ENCODE measurements at places on chromosomes 6 and 20.

GRCh38 chr6:31702405-31702818, 712 bp downstream of the ABHD16A start:
- no peak for DNase-seq

DNA sequence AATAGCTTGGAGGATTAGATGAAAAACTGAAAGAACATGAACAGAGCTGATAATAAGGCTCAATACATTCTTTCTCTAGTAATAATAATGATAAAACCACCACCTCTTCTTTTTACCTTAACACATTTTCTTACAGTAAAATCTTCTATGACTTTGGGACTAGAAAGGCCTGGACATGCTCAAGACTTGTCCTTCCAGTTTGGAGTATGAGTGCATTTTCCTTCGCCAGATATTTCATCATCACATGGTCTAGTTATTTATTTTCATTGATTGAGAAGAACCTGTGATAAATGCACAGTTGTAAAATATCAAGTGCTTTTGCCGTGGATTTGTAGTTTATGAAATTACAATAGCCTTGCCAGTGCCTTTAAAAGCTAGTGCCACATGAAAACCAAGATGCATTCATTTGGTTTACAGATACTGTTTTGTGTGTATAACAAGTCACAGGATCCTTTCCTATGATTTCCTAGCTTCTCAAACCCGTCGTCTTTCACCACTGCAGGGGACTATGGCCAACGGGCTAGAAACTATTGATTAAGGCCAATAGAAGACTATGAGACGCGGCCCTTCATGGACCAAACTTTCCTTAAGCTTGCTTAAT, 200.2 kb upstream of the ZNF217 start:
- no peak for DNase-seq

- DNase-seq, result no peak
Measured at GRCh38 chr6:34447386-34447785, 18.5 kb upstream of the PACSIN1 start.

DNA sequence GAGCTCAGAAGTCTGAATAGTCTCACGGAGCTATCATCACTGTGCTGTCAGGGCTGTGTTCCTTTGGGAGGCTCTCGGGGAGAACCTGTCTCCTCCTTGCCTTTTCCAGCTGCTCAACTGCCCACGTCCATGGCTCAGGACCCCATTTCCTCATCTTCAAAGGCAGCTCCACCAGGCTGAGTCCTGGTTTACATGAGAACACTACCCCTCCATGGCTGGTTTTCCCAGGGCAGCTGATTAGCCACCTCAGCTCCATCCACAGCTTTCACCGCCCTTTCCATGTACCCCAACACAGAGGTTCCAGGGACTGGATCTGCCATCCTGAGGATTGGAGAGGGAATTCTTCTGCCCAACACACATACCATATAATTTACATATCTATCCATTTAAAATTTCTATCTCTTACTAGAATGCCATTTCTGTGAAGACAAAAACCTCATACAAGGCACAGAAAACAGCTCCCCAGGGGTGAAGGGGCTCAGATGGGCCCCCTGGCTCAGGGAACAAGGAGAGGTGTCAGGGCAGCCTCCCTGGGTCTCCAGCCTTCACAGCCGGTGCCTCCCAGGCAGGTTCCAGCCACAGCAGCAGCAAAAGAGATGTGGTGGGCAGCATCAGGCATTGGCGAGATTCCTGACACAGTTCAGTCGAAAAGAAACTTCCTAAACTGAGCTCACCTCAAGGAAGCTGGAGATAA, 2.2 kb upstream of the RAET1E start:
- no peak for DNase-seq

GRCh38 chr6:119602215-119603178, 252.9 kb upstream of the MAN1A1 start:
- no peak for DNase-seq

GRCh38 chr6:47357827-47358226, 48.1 kb upstream of the TNFRSF21 start:
- no peak for DNase-seq

DNA sequence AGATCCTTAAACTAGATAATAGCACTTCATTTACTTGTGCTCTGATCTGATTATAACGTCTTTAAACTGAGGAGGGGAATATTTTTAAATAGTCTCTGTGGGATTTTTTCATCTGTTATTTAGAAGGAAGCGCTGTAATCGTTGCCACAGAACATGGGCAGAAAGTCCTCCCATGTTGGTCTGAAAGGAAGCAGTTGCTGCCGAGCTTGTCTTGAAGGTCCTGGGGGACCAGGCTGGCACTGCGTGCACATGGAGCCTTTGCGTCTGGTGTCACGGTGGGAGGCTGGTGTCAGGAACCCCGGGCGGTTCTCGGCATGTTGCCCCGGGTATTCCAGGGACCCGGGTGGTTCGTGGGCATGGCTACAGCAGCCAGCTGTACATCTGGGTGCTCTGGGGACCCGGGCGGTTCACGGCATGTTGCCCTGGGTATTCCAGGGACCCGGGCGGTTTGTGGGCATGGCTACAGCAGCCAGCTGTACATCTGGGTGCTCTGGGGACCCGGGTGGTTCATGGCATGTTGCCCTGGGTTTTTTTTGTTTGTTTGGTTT, 11.5 kb downstream of the TPD52L2 start:
- no peak for DNase-seq

GRCh38 chr20:32830437-32830836, 10.7 kb downstream of the MAPRE1 start:
- DNase-seq, result no peak

DNA sequence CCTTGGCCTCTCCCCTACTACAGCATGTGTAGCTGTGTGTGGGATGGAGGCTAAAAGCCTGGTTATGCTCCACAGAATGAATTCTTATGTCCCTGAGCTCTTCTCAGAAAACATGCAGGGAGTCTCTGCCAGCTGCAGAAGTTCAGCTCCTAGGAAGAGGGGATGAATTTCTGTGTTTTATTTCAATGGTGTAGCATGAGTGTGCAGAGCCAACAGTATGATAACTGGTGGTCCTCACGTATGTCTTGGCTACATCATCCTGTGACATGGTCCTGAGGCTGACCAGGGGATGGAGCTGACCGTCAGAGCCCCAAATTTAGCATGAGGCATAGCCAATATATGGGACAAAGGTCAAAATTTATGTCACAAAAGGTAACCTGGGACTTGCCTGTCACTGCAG, 266.1 kb downstream of the ADGB start:
- DNase-seq, result no peak

DNA sequence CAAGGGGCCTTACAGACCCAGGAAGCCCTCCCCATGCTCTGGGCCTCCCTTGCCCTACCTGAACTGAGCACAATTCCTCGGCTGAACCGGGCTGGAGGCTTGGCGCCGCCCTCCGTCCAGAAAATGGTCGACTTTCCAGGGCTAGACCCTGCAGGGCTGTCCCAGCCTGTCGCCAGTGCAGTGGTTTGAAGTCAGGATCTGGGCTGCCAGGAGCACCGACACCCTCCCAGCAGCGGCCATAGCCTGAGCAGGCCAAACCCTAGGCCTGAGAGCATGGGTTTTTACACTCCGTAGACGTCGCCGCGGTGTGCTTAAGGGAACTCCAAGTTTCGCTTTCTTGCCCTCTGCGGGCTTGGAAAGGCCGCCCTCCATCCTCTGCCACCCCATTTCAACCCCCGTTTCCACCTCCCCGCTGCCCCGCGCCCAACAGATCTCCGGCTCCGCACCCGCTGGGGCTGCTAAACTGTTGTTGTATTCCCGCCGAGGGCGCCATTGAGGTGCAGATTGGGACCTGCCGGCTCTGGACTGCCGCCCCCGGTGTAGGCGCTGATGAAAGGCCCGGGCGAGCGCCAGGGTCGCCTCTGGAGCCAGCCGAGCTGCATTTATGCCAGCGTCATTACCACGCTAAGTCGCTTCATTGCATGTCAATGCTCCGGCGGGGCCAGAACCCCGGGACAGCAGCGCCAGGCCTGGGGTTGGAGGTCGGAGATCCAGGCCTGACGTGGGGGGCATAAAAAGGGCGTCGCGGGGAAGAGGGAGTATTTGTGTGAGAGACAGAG, 2.2 kb upstream of the TFAP2A start:
- DNase-seq, result no peak

DNA sequence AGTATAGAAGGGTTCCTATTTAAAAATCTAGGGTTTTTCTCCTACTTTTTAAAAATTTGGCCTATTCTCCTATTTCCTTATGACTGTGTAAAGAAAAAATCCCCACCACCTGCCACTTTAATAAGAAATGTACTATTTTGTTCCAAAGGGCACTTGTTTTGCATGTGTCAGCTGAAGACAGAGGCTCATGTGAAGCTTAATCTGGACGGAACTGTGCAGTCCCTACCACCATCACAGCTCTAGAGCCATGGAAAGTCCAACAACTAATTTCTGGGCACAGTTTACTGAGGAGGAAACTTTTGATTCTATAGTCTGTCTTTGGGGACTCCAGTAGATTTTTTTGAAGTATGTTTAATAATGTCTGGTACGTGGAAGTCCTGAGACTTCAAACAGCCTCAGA, 60.0 kb upstream of the AHI1 start:
- no peak for DNase-seq

- no peak for DNase-seq
Measured at GRCh38 chr20:45951925-45952834, 17.7 kb downstream of the PCIF1 start.

GRCh38 chr6:129695373-129696027, 14.5 kb downstream of the ARHGAP18 start:
- DNase-seq, result peak; percentile 31

DNA sequence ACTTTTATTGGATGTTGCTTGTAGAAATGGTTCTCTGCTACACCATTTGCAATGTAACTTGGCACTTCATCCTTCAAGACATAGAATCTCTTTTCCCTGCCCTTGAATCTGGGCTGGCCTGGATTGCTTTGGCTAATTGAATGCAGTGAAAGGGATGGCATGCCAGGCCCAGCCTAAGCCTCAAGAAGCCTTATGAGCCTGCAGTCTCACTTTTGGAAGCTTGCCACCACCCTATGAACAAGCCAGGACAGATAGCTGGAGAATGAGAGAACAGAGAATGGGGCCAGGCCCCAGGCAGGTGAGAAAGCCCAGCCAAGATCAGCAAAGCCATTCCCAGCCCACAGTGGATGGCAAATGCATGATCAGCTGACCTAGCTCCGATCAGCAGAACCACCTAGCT, 350.7 kb upstream of the RNF24 start:
- no peak for DNase-seq

DNA sequence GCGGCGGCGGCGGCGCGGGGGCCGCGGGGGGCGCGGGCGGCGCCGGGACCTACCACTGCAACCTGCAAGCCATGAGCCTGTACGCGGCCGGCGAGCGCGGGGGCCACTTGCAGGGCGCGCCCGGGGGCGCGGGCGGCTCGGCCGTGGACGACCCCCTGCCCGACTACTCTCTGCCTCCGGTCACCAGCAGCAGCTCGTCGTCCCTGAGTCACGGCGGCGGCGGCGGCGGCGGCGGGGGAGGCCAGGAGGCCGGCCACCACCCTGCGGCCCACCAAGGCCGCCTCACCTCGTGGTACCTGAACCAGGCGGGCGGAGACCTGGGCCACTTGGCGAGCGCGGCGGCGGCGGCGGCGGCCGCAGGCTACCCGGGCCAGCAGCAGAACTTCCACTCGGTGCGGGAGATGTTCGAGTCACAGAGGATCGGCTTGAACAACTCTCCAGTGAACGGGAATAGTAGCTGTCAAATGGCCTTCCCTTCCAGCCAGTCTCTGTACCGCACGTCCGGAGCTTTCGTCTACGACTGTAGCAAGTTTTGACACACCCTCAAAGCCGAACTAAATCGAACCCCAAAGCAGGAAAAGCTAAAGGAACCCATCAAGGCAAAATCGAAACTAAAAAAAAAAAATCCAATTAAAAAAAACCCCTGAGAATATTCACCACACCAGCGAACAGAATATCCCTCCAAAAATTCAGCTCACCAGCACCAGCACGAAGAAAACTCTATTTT, 2.0 kb downstream of the FOXC1 start:
- DNase-seq, result no peak

GRCh38 chr20:23587631-23588030, 18.1 kb downstream of the CST9 start:
- no peak for DNase-seq

DNA sequence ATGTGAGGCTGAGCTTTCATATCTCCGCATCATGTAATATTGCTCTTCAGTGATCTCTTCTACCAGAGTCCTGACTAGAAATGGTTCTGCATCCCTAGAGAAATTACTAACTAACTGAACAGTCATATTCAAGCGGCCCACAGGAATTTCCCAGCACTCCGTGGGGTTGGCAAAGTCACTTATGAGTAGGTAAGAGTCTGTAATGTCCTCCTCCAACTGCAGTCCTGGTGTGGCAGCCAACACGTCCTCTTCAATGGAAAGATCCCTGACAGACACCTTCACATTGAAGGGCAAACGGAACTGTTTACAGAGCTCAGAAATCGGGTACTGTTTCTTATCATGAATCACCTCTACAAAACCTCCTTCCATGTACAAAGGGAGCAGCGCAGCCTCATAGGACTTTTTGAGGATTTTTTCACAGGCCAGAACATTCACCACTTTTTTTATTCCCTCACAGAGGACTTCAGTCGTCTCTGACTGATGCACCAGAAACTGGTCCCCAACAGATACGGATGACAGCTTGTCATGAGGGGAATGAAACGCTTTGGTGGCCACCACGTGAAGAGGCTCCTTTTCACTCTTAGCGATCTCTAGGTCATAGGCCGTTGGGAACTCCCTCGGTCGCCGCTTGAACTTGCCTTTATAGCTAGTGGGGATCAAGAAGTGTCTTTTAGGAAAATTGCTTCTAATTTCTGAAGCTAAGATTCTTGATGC, 87.7 kb downstream of the THEMIS start:
- no peak for DNase-seq

- no peak for DNase-seq
Measured at GRCh38 chr6:119340796-119341487, 8.6 kb downstream of the MAN1A1 start.

- DNase-seq, result no peak
Measured at GRCh38 chr20:51011479-51011878, 11.4 kb downstream of the KCNG1 start.

- DNase-seq, result no peak
Measured at GRCh38 chr6:106622412-106622811, 6.9 kb downstream of the RTN4IP1 start.

DNA sequence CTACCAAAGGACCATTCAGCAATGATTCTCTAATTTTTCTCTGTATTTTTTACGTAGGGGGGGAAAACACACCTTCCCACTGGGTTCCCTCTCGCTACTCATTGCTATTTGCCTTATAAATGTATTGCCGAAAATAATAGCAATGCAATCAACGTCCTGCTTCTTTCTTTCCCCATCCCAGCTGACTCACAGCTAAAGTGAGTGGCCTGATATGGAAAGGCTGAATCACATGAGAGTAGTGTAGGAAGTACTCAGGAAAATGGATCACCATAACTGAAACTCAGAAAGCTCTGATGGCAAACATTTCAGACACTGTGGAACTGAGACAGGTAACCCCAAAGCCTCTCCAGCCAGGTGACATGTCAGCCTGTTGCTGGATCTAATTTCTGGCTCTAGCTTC, 49.3 kb upstream of the SRPK1 start:
- no peak for DNase-seq

DNA sequence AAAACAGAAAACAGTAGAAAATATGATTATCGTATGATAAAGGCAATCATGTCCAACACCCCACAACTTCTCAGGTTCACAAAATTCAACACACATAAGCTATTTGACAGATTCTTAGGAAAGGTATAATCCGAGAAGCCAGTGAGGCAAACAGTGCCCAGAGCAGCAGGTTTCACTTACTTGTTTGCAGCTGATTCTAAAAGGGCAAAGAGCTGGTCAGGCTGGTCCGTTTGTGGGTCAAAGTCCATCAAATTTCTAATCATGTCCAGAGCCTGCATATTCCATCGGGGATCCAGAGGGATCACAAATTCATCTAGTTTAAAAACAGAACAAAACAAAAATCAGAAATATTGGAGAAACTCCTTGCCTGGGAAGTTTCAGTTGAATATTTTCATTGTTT, 69.8 kb upstream of the LYRM2 start:
- DNase-seq, result no peak

All from activated CD4-positive, alpha-beta T cell treated with anti-CD3 and anti-CD28 coated beads for 4 hours (primary cell).